ENCODE measurements at places on chromosomes 12 and 14.

DNA sequence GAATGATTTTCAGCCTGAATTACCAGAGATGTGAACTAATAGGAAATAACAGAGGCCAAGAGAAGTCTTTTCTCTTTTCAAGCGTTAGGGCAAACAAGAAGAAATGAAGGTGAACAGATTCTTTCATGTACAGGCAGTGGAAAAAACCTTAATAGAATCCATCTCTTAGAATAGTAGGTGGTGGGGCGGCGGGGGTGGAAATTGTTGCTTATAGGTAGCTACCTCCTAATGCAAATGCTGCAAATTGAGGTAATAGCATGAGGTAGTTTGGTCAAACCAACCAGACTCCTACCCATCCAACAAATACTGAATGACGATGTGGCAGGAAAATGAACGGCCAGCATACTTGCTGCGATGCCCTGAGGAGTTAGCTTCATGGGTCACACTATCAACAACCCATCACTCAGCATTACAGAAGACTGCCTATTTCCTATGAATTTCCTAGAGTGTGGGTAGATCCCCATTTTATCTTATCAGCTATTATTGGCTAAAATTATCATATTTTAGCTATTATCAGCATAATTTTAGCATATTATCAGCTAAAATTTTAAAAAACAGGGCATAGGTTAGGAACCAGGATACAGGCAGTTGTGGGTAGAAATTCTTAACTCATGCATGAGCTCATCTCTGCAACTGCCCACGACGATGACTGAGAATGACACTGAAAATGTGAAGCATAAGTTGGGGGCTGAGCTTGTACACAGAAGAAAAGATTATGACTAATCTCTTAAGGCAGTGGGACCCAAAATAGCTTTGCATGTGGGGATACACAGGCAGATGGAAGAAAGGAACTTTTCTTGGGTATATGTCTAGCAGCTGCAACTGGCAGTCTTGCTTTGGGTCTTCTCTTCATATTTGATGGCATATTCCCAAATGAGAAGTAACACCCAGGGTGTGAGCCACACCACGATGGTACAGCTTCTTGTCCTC, 68.7 kb downstream of the NIN start:
- no peak for DNase-seq

GRCh38 chr12:51942056-51942455, 9.4 kb upstream of the ACVR1B start:
- DNase-seq = no peak

DNA sequence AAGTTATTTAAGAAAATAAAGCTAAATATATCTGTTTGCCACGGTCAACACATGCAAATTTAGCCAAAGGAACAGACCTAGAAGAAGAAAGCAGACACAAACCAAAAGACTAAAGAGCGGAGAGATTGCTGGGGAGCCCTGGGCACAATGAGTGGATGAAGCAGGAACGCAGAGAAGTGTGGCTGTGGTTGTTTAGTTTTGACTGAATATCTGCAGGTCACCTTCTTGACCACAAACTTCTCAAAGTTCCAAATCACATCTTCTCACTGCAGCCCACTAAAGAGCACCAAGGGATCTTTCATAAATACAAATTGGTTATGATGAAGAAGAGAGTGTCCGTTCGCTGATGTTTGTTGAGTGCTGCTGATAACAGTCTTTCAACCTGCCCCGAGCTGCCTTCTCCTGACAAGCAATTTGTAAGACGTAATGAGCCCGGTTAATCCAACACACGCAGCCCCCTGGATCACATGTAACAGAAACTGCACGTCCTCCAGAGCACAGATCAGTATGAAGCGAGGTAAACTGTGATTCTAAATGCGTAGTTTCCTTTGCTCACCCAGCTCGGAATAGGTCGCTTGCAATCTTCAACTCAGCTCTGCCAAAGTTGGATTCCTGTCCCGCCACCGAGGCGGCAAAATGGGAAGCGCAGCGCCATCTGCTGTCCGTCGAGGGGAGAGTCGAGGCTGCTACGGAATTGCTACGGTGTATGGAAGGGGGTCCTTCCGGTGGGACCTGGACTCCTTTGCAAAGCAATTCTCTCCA, 120.8 kb downstream of the GXYLT1 start:
- DNase-seq = peak; percentile 88

DNA sequence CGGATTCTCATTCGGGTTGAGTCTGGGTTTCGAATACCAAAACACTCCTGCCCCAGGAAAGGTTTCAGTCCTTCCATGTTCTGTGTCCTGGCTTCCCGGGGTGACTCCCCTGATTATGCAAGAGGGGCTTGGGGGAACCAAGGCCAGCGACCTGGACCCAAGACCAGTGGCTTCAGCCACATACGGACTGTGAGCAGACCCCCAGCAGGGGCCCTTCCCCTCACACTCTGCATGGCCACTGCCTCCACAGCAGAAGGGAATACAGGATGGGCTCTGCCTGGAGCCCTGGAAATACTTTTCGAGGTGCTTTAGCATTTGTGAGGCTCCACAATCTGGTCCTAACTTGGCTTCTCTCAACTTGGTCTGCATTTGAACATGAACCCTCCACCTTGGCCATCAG, 19.1 kb downstream of the HDAC7 start:
- DNase-seq = no peak

- no peak for DNase-seq
These were observed 57.6 kb upstream of the GALNT9 start for GRCh38 chr12:132386926-132387497.

- DNase-seq = no peak
These were observed 81.0 kb downstream of the AVPR1A start for GRCh38 chr12:63069860-63070617.

DNA sequence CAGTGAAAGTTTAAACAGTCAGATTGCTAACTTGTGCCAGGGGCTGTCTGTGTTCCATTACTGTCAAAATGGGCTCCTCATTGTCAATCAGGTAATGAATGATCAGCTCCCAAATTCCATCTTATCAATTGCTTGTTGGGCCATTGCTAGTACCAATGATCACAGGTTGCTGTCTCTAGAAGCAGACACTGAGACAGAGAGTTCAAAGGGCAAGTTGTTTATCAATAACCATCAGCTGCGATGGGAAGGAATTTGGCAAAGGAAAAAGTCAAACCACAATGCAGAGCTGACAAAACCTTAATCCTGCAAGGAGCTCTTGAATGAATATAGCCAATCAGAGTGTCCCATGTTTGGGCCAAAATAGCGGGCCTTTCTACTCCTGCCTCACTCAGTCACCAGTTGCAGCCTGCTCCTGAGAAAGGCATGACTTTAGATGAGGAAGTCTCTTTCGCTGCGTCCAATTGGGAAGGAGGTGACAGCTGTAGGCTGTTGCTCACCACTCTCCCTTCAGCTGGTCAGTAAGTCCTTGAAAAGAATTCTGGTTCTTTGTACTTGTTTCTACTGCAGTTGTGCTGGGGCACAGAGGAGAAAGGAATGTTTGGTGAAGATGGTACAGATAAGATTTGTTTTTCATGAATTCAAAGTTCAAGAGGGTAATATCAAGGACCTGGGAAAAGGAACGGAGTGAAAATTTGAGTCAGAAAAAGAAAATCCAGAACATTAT, 179.2 kb upstream of the PDE3A start:
- DNase-seq = no peak

GRCh38 chr14:51938821-51939220, 50.5 kb upstream of the RTRAF start:
- no peak for DNase-seq

DNA sequence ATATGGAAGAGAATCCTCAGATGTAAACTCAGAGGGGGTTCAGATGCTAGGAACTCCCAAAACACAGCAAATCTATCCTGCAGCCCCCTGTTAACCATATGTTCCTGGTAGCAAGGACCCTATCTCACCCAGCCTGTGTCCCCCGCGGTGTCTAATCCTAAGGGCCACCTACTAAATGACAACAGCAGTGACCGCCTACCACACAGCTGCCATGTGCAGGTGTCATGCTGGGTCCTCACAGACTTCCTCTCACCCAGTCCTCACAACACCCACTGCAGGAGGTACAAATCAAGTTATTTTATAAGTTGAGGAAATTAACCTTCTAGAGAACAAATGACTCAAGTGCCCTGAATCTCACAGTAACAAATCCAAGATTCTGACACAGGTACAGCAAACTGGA, 73.9 kb downstream of the ITPK1 start:
- no peak for DNase-seq

DNA sequence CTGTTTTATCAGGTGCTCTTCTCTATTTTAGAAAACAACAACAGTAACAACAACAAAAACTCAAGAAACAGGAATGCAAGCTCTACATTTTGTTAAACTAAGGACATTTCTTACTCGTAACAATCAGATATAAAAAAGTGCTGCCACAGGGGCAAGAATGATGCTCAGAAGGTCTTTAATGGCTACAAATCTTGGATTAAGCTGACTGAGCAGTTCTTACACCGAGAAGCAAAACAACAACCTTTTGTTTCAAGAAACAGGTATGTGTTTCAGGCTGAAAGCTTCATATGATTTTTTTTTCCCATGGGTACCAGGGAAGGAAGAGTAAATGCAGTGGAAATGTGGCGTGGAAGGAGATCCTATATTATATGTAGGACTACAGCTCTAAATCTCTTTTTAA, 786.8 kb upstream of the FBXO33 start:
- DNase-seq = no peak

Data from muscle of arm (tissue), 14 donors.